ENCODE measurements at places on chromosomes 1 and 21.

DNA sequence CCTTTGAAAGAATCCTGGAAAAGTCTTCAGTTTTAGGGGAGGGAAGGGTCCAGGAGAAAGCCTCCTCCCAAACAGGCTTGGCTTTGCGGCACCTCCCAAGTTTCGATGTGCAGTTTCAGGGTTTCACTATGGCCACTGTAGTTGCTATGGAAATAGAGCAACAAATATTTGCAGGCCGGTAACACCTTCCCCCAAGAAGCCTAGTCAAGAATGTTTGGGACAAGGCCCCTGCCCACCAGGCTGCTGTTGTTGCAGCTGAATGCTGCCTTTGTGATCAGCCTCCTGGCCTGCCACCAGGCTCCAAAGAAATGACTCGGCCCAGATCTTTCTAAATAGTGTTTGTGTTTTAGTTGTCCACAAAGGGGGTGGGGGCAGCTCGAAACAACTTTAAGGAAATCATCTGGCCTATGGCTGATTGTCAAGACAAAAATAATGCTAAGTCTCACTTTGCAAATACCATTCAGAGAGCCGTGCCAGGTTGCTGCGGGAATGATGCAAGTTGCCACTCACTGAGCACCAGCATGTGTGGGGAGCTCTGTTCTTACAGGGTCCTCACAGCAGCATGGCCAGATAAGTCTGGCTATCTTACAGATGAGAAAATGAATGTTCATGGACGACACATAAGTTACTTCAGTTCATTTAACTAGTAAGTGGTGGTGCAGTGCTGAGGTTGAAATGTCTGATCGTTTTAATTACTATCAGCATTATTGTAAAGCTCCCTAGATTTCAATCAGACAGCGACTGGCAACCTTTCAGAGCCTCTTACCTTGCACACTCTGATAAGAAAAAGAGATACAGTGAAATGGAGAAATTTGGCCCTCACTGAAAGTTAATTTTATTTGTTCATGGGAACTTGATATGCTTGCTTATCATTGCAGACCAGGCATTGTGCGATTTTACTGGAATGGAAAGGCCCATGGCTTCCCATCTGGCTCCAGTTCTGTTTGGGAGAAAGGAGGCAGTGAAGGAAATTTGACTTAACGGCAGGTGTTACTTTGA, 91.2 kb upstream of the JUN start:
- no peak for DNase-seq

DNA sequence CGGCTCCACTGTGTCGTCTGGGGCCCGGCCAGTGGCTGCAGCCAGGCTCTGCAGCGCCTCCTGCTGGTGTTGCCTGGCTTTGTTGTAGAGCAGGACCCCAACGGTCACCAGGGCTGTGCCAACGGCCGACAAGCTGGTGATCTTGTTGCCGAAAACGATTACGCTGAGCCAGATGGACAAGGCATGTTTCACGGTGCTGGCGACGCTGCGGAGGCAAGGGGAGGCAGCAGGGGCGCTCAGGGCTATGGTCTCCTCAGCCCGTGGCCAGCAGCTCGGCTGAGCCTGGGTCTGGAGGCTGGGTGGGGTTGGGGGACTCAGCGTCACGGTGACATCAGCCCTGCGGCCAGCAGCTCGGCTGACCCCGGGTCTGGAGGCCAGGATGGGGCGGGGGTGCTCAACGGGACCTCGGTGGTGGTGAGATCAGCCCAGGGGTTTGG, 7.0 kb upstream of the CDK11B start:
- DNase-seq = no peak

DNA sequence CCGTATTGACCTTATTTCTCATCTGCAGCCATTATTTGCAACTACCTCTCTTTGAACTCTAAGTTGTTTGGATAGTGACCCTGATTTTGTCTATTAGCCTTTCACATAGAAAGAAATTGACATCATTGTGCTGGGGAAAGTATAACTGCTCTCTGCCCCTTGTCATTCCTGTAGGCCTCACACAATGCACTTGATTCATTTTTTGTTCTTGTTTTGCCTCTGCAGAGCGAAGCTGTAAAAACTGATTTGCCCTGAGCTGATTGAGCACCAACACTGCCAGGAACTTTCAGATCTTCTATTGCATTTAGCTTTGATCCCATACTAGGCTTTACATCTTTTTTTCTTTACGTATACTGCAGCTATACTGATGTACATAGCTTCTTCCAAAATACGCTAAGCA, 167.2 kb upstream of the PTBP2 start:
- no peak for DNase-seq

DNA sequence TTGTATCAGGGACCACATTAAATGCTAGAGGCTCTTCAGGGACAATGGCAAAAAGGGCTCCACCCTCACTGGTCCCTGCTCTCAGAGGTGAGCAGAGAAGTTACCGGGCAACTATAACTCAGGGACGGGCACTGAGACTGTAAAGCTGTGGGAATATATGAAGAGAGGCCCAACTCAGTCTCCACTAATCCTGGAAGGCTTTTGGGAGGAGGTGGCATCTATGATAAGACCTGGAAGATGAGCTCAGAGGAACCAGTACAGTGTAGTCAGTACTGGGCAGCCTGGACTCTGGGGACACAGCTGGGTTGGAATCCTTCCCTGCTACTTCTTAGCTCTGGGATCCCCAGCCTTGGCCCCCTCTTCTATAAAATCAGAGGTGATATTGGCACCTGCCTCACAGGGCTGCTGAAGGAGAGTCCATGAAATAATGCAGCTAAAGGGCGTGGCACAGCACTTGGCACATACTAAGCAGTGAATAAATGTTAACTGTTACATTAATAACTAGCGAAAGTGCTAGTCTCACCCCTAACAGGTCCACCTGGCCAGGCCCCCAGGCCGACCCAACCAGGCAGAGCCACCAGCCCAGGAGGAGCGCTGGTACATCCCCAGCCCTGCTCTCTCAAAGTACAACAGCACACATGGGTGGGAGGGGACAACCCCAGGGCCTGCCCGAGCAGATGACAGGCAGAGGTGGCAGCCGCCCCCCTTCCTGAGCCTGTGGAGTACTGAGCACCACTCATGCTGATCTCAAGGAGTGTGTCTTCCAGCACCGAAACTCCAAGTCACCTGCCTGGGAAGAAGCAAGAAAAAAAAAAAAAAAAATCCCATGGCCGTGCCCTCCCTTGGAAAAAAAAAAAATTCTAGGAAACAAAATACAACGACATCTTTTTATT, 62.7 kb downstream of the CASZ1 start:
- DNase-seq = peak; percentile 10

DNA sequence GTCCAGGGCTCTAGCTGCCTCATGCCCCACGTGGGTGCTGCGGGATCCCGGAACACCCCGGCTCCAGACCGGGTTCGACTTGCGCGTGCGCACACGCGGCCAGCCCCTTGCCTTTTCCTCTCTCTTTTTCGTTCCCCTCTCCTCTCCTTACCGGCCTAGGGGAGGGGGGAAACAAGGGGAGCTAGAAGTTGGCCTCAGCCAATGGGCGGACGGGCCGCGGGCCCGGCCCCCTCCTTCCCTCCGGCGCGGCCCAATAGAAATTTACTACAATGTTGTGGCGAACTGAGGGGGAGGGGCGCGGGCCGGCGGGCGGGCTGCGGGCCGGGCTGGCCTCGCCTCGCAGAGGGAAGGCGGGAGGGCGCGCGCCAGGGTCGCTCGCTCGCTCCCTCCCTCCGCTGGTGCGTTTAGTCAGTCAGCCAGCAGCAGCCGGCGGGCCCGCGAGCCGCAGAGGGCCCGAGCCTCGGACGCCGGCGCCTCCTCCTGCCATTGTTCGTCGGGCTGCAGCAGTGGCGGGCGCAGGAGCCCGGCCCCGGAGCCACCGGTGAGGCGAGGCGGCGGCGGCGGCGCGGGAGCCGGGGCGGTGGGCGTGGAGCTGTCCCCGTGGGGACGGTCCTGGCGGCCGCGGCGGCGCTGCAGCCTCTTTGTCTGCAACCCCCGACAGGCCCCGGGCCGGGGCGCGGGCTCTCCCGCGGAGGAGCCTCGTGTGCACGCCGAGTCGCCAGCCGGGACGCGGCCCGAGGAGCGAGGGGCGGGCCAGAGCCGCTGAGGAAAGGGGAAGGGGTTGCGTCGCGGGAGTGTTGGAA, at the start of gene EPB41:
Gene EPB41 (plus strand): TSS at position 342 of the 803 bp plus-strand sequence. CDS start 72,869 bp downstream, outside the sequence.
- peak; percentile 81 for DNase-seq

GRCh38 chr1:10785728-10786638, 10.5 kb downstream of the CASZ1 start:
- DNase-seq = no peak

DNA sequence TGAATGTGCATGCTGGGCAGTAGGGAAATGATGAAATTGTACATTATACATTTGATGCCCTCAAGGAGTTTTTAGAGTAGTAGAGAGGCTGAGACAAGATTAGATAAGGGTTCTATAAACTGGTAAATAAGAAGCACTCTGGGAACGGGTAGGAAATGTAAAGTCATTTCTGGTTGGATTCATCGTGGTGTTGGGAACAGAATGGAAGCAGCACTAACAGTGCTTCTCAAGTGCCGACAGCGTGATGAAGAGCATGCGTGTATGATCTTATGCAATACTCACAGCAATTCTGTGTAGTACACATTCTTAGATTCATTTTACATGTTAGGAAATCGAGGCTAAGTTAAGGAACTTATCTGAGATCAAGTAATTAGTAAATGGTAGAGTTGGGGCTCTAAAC, 45.9 kb downstream of the GPR88 start:
- DNase-seq = no peak

- no peak for DNase-seq
Measured at GRCh38 chr1:98939471-98939870, 65.2 kb downstream of the PLPPR5 start.

DNA sequence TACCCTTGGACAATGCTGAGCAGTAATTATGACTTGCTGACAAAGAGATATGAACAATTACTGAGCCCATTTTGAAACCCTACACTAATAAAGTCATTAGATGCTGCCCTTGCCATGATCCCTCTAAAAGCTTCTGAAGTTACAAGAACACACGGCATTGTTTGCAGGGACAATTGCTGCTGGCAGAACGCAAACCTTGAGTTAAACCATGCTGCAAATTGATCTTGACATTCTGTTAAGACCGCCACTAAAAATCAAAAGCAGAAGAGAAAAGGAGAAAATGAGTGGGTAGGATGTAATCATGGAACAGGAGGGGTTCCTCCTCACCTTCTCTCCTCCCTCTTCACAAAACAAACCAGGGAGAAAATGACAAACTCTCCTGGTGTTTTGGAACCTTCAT, 136.2 kb upstream of the DMRTA2 start:
- no peak for DNase-seq

DNA sequence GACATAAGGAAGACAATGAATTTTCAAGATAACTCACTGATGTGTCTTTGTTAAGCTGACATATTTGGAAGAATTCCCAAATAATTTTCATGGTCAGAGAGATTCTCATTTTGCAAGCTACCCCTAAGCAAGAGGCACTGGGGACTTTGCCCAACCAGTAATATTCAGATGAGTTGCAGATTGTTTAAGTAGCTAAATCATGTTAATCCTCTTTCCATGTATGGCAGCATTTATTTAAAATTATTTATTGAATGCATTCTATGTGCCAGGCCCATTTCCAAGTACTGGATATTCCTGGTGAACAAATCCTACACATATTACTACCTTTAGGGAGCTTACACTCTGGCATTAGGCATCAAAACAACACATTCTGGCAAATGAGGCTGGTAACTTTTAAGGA, 56.5 kb upstream of the BACH1 start:
- no peak for DNase-seq

DNA sequence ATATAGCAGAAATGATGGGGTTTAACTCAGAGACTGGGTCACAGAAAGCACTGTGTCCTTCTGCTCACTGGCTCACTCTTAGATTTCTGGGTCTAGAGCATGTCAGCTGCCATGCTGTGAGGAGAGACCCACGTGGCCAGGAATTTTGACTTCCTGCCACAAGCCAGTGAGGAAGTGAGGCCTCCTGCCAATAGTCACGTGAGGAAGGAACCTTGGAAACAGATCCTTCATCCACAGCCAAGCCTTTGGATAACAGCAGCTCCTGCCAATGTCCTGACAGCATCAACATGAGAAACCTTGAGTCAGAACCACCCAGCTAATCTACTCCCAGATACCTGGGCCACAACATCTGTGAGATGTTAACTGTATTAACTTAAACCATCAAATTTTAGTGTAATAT, 114.5 kb upstream of the PLPPR5 start:
- no peak for DNase-seq

DNA sequence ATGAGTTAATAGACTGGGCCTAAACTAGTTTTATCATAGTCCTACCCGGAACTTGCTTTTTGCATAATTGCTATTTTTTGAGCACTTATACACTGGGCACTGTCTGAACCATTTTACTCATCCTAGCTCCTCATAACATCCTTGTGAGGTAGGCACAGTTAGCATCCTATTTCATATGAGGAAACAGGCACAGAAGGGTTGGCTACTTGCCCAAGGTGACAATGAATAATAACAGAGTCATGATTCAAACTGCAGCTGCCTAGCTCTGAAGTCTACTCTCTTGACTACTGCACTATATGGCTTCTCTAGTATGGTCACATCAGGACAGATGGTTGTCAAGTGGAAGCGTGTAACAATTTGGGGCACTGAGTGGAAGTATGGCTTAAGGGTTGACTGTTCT, 18.2 kb upstream of the RC3H1 start:
- DNase-seq = no peak

DNA sequence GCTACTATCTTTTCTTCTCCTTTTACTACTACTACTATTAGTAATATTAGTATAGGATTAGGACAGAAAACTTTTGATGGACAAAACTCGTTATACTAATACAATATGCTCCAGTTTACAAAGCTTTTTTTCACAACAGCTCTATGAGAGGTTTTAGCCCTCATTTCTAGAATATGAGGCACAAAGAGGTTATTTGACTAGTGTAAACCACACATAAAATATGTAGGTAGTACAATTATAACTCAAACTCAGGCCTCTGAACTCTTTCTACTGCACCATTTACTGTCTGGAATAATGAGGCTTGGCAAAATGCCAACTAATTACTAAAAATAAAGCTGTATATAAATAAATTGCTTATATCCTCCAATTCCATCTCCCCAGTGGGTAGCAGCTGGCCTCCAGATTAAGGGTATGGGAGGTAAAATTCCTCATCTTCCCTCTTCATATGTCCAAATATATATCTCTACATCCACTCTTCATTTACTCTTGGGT, 99.9 kb downstream of the LYST start:
- no peak for DNase-seq

GRCh38 chr1:60742339-60742738, 340.0 kb upstream of the NFIA start:
- DNase-seq = no peak

DNA sequence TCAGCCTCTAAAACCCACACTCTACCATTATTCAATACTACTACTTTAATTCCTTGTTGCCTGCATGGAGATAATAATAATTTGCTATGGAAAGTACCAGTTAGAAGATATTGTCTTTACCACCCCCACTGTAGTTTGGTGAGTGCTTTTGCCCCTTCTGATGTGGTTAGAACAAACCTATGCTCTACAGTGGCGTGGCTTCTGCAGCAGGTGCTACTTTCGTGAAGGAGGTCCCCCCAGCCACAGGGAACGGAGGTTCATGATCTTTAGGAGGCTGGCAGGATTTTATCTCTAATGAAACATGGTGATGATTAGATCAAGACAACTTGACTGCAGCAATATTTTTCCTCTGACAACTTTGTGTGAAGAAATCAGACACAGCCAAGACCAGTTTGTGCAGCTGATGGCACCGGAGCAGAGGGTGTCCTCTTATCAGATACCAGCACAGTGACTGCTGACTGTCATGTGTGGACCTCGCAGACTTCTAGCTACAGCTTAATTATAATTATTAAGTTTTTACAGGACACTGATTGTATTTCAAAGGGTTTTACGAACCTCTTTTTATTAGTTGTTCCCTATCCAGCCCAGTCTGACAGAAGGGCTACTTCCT, 10.7 kb upstream of the TCHH start:
- no peak for DNase-seq
